Central memory CD4-positive, alpha-beta T cell (primary cell): ENCODE measurements at places on chromosomes 13 and 19.

DNA sequence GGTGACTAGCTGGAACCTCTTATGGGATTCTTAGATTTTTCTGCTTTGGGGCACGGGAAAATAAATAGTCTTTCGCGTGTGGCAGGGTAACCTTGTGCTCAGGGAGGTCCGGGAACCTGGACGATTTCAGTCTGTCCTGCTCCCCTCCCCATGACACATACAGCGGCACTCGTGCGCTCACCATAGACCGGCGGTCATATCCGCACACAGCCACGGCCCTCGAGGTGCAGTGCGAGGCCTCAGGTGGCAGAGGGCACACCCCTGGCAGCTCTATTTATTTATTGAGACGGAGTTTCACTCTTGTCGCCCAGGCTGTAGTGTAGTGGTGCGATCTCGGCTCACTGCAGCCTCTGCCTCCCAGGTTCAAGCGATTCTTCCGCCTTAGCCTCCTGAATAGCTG, 3.0 kb downstream of the ONECUT3 start:
- no peak for DNase-seq

DNA sequence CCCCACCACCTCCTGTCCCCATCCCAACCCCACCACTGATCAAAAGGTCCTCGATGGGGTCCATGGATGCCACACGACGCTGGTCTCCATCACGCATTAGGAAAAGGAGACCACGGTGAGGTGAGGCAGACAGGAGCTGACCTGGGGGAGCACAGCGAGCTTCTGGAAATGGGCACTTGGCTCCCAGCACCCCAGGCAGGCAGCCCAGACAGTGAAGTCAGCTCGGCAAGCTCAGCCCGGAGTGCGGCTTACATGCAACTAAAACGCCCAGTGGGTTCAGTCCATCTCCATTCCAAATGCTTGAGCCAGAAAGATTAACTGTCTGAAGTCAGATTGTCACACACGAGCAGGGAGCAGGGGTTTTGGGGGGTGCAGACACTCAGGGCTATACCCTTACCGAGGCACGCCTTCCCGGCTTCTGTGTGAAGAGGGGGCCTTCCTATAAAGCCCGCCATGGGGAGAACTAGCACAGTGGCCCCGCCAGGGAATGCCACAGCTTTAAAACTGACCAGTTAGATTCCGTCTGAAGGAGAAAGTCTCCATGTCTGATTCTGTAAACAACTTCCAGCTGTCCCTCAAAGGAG, 79.4 kb downstream of the SPACA7 start:
- no peak for DNase-seq

DNA sequence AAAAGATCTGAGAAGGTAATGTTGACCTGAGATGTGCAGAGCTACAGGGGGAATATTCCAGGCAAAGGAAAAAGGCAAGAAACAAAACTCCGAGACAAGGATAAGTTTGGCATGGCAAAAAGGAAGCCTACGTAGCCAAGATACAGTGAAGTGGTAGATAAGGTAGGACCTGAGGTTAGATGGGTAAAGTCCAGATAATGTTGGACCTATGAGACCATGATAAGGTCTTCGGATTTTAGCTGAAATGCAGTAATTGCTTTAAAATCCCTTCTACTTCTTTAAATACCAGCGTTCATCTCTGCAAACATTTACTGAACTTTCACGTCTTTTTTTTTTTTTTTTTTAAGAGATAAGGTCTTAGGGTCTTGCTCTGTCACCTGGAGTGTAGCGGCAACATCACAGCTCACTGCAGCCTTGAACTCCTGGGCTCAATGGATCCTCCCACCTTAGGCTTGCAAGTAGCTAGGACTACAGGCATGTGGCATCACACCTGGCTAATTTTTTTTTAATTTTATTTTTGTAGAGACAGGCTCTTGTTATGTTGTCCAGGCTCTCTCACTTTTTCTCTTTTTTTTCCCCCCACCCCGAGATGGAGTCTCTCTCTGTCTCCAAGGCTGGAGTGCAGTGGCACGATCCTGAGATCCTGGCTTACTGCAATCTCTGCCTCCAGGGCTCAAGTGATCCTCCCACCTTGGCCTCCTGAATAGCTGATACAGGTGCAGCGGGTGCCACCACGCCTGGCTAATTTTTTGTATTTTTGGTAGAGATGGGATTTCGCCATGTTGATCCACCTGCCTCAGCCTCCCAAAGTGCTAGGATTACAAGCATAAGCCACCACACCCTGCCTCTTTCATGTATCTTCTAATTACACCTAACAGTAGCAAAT, 4.2 kb upstream of the WBP4 start:
- no peak for DNase-seq

DNA sequence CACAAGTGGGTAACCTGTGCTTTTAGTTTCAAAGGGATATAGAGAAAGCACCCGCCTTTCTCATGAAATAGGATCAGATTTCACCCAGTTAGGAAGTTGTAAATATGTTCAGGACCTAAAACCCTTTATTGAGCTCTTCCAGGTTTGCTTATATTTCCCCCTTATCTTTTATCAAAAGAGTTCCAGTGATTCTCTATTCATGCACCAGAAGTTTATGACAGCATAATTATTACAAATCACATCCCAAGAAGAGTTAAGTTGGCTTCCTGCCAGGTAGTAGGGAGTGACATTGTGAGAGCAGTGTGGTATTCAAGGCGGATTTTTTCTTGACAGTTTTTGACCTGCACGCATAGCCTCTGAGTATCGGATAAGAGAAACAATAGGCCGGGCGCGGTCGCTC, 190.3 kb downstream of the STK24 start:
- no peak for DNase-seq

DNA sequence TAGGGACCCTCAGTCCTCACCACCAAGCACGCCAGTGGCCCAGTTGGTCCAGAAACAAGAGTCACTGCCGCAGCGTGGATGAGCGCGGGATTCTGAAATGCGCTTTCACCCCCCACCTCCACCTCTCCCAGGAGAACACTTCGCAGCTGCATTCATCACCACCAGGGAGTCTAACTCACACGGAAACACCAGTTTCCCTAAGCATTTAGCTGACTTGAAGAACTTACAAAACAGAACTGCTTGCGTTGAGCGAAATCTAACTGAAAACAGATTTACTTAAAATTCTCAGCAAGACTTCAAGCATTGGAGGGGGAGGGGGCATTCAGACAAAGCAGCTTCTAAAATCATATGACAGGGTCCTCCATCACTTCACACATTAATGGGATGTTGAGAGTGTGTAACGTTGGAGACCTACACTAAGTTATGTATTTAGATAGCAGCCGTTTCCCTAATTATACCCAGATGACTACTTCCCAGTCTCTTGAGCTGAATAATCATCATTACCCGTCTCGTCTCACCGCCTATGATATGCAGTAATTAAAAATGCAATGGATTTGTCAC, 258.2 kb upstream of the IRS2 start:
- no peak for DNase-seq
